ENCODE measurements at places on chromosomes 1 and 21.

DNA sequence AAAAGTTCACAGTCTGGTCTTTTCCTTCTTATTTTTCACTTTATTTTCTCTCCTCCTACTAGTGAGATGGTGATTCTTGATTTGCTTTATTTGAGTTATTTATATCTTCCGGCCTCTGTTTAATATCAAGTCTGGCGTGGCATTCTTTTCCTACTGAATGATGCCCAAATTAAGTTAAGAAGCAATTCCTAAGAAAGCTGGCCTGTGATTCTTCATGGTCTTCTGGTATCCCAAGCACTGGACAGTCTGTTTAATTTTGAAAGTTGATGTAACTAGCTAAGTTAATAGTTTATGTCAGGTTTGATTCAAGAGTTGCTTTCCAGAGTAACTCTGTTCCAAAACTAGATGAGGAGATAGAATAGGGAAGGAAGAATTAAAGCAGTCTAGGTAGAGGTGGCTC is 9.2 kb upstream of the ENAH start:
- no peaks in the 10 kb centered on the region for H3K27me3 ChIP-seq
- no peaks in the 10 kb centered on the region for H3K4me1 ChIP-seq
- H3K27ac ChIP-seq, result no peak overlapping the region
- H3K36me3 ChIP-seq, result no peaks in the 10 kb centered on the region
- DNase-seq, result no peak
- no peak overlapping the region for H3K4me3 ChIP-seq

- no peak overlapping the region for H3K4me3 ChIP-seq
- H3K4me1 ChIP-seq, result no peaks in the 10 kb centered on the region
- H3K27me3 ChIP-seq, result no peaks in the 10 kb centered on the region
- H3K27ac ChIP-seq, result no peak overlapping the region
- no peaks in the 10 kb centered on the region for H3K36me3 ChIP-seq
- DNase-seq, result no peak
Observed at GRCh38 chr1:17632541-17633184, 93.2 kb downstream of the ARHGEF10L start.

DNA sequence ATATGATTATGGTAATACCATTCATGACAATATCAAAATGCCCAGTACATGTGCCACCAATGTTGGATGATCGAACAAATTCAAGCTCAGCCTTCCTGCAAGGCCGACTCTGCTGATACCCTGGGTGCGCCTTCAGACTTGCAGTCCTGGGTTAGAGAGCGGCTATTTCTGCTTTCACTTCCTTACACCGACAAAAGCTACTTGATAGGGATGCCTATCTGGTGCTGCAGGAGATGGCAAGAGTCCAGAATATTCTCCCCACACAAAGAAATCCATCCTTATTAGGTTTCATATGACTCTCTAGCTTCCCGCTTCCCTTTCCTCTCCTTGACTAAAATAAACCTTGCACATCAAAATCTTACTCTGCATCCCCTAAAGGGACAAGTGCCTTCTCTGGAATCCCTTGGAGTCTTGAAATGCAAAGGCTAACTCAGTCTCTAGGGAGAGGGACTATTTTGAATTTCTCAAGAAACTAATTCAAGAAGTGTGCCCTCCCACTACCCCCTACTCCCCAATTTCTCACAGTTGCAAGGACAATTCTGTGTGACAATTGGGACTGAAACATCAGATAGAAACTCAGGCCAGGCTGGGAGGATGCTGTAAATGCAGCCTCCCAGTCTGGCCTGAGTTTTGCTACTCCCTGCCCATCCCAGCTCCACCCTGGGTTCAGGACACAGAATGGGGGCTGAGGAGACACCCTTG is 103.1 kb upstream of the USP24 start:
- H3K36me3 ChIP-seq, result no peaks in the 10 kb centered on the region
- H3K4me1 ChIP-seq, result peaks cover 2% of the 10 kb centered on the region
- DNase-seq, result no peak
- H3K4me3 ChIP-seq, result no peak overlapping the region
- no peak overlapping the region for H3K27ac ChIP-seq

DNA sequence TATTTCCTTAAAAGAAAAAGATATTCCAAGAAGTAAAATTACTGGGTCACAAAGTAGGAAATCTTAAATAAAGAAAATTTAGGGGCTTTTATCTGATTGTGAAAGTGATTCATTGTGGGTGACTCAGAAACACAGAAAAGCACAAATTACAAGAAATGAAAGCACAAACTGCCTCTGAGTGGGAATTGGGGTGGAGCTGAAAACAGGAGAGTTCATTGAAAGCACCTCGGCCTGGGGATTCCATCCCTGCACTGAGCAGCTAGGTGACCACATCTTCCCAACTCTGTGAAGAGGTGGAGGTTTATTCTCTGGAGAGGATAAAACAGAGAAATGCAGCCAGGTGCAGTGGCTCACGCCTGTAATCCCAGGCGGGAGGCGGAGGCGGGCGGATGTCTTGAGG is 7.4 kb downstream of the GJA4 start:
- peaks cover 4% of the 10 kb centered on the region for H3K36me3 ChIP-seq
- H3K27ac ChIP-seq, result peak overlapping the region; percentile 73
- DNase-seq, result peak; percentile 56
- H3K27me3 ChIP-seq, result peaks cover 3% of the 10 kb centered on the region
- H3K4me1 ChIP-seq, result peaks cover 26% of the 10 kb centered on the region

DNA sequence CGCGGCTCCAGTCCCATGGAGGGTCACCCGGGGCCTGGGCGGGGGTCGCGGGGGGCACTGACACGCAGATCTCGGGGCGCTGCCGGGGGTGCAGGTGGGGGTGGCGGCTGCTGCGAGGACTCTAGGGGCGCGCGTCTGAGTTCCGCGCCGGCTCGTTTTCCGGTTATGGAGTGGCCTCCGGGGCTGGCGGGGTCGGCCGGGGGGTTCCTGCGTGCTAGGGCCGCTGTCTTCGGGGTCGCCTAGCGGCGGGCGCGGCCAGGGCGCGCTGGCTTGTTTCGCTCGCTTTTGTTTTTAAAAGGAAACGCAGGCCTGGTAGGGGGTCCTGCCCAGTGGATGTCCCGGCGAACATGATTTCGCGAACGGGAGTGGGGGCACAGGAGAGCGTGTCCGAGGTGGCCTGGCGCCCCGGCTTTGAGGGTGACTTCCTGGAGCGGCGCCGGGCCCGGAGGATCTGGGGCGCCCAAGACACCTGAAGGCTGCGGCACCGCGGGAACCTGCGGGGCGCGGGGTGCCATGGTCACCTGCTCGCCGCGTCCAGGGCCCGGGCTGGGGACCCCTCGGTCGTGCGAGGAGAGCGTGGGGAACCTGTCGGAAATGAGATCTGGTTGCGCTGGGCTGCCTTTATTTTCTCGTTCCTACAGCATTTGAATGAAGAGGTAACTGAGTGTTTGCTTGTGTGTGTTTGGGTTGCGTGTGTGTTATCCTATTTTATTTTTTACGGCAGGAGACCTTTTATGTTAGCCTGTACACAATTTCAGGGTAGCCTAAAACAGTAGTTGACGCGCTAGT is 618 bp downstream of the ETS2 start:
- H3K4me3 ChIP-seq, result peak overlapping the region; percentile 86
- H3K4me1 ChIP-seq, result peaks cover 55% of the 10 kb centered on the region
- no peaks in the 10 kb centered on the region for H3K27me3 ChIP-seq
- H3K27ac ChIP-seq, result peak overlapping the region; percentile 96
- H3K36me3 ChIP-seq, result peaks cover 43% of the 10 kb centered on the region

DNA sequence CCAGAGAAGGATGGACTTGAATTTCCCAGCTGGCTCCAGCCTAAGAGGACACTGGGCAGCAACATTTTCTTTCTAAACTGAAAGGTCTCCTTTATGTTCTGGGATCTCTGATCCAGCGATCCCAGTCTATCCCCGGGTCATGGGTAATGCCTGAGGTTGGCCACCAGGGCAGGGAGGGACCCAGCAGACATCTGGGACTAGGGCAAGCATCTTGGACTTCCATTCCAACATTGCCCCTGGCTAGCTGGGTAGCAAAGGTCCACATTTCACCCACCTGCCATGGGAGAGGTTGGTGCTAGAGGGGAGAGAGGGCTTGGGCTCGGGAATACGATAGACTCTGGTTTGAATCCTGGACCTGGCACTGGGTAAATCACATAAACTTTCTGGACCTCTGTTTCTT is 84.6 kb downstream of the LRRN2 start:
- H3K36me3 ChIP-seq, result peaks cover 3% of the 10 kb centered on the region
- no peaks in the 10 kb centered on the region for H3K27me3 ChIP-seq

DNA sequence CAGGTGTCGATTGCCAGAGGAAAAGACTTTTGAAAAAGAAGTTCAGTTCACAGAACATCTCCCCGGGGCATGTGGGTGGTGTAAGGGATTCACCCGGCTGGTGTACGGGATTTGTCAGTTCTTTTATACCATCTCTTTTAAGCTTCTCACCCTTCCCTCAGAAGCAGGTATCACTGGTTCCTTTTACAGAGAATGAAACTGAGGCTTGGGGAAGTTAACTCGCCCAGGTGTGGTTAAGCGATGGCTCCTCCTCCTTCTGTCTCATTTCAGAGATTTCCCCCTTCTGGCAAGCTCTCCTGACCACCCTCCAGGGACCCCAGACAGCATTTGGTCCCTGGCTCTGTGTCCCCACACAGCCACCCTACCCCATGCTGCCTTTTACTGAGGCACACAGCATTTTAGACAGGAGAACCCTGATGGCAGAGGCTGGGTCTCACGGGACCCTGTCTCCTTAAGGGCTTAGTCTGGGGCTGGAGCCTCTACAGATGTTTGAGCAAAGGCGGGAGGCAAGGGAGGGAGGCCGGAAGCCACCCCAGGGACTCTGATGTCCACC is 2.8 kb upstream of the ECE1 start:
- DNase-seq, result peak; percentile 87
- no peaks in the 10 kb centered on the region for H3K27me3 ChIP-seq
- H3K4me3 ChIP-seq, result peak overlapping the region; percentile 86
- H3K36me3 ChIP-seq, result peaks cover 23% of the 10 kb centered on the region

DNA sequence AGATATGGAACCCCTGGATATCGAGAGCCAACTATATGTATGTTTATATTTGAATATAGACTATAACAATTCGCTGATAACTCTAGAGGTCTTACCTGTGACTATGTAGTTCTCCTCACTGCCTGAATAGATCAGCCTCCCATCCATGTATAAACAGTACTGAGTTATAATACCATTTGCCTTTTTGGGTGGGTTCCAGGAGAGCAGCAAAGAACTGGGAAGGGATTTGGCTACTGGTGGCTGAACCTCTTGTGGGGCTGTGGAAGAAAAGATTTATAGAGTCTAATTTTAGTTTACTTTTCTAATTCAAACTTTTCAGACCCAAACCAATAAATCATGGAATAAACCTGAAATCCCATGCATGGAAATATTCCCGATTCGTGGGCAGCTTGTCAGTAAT is 376.9 kb downstream of the USH2A start:
- H3K27ac ChIP-seq, result no peak overlapping the region
- no peaks in the 10 kb centered on the region for H3K27me3 ChIP-seq
- no peak overlapping the region for H3K4me3 ChIP-seq
- no peaks in the 10 kb centered on the region for H3K4me1 ChIP-seq
- no peaks in the 10 kb centered on the region for H3K36me3 ChIP-seq

GRCh38 chr1:158146165-158146564 is 34.5 kb upstream of the CD1D start:
- no peak for DNase-seq
- H3K36me3 ChIP-seq, result no peaks in the 10 kb centered on the region
- no peak overlapping the region for H3K4me3 ChIP-seq
- peaks cover 29% of the 10 kb centered on the region for H3K4me1 ChIP-seq
- no peaks in the 10 kb centered on the region for H3K27me3 ChIP-seq

- peaks cover 44% of the 10 kb centered on the region for H3K4me1 ChIP-seq
- H3K27me3 ChIP-seq, result peaks cover 2% of the 10 kb centered on the region
- peak overlapping the region; percentile 78 for H3K4me3 ChIP-seq
- DNase-seq, result no peak
- peaks cover 14% of the 10 kb centered on the region for H3K36me3 ChIP-seq
- H3K27ac ChIP-seq, result peak overlapping the region; percentile 68
Observed at GRCh38 chr1:155241841-155242264, 13.4 kb downstream of the ENTREP3 start.

GRCh38 chr1:207397525-207397926 is 56.6 kb upstream of the CR2 start:
- no peak overlapping the region for H3K27ac ChIP-seq
- H3K36me3 ChIP-seq, result no peaks in the 10 kb centered on the region

- H3K4me3 ChIP-seq, result no peak overlapping the region
- no peak overlapping the region for H3K27ac ChIP-seq
- H3K4me1 ChIP-seq, result peaks cover 17% of the 10 kb centered on the region
- no peak for DNase-seq
- no peaks in the 10 kb centered on the region for H3K27me3 ChIP-seq
Observed at GRCh38 chr1:206080026-206080820, 27.2 kb downstream of the RHEX start.
